ENCODE measurements at places on chromosomes 5 and 9.

DNA sequence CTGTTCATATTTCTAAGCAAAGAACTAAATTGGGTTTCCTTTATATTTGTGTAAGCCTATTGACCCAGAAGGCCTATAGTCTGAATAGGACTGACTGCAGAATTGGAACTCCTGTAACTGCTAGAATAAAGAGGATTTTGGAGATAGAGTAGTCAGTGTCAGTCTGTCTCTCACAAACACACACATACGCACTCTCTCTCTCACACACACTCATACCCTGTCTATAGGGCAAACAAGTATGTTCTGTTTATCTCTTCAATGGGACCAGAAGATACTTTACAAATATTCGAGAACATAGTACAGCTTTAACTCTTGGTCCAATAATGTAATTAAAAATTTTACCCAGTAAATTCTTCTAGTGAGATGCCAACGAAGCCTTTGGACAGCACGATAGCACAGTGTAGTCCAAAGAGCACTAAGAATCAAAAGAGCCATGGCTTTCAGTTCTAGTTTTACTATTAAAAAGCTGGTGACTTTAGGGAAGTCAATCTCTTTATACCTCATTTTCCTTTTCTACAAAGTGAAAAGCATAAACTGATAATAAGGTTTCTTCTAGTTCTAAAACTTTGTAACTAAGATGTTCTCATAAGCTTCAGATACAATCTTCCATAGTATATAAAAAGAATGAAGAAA, 19.3 kb downstream of the ABHD17B start:
- no peak for DNase-seq

DNA sequence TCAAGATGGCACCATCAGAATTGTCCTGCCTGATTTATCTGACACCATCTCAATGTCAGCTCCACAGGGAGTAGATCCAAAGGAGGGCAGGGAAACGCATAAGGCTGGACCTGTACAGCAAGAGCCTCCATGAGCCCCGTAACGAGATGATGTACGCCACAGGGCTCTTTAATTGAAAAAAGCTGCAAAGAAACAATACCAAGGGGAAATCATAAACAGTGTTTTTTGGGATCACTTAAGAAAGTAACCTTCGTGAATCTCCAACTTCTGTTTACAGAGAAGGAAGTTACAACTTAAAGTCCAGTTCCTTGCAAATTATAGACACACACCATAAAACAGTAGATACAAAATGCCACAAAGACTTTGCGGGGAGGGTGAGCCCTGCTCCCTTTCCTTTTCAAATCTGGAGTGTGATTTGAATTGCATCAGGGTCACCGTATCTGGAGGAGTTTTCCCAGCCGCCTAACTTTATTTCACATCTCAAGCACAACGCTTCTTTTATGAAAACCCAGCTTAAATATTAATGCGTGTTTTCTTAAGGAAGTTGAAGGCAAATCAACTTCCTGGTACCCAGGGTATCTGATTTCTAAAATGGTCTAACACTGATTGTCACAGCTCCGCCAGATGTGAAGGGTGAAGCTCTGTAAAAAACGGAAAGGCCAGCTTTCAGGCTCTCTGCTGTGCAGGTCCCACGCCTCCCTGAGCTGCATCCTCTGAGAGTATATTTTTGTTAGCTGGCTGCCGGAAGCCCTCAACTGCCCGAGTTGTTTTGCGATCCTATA, 88.9 kb downstream of the EBF1 start:
- DNase-seq = no peak

- no peak for DNase-seq
These were observed 130.3 kb downstream of the NSG2 start for GRCh38 chr5:174175716-174176268.

DNA sequence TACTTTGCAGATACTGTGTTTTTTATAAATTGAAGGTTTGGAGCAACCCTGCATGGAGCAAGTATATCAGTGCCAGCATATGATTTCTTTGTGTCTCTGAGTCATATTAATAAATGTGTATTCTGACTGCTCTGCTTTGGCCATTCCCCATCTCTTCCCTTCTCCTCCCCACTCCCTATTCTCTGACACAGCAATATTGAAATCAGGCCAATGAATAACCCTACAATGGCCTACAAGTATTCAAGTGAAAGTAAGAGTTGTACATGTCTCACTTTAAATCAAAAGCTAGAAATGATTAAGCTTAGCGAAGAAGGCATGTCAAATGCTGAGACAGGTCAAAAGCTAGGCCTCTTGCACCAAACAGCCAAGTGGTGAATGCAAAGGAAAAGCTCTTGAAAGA, 82.2 kb upstream of the TLX3 start:
- DNase-seq = no peak

DNA sequence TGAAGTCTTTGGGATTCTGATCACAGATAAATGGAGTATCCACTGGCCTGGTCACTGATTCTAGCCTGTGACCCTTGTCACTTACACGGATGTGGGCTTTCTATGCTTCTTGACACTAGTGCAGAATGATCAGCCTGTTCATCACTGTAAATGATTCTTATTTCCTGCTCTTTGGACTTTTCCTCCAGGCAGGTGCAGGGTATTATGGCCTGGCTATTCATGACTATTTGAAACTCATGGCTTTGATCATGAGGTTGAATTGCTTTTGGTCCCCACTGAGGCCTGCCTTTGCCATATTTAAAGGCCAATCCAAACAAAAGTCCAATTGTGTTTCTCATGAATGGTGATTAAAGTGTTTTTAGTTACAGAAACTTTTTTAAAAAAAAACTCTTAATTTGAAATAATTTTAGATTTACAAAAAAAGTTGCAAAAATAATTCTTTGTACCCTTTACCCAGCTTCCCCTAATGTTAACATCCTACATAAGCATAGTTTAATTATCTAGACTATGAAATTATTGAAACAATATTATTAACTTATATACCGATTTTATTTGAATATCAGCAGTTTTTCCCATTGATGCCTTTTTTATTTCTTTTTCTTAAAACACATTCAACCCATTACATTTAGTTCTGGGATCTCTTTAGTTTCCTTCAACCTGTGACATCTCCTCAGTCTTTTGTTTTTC, 68.1 kb downstream of the GALNT10 start:
- DNase-seq = no peak

DNA sequence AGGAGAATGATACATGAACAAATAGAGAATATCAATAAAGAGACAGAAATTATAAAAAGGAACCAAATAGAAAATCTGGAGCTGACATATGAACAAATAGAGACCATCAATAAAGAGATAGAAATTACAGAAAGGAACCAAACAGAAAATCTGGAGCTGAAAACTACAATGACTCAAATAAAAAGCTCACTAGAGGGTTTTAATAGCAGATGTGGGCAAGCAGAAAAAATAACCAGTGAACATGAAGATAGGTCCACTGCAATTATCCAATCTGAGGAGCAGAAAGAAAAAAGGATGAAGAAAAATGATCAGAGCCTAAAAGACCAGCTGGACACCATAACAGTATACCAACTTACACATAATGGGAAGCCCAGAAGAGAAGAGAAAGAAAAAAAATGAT, 353.7 kb downstream of the ARL15 start:
- DNase-seq = no peak

- no peak for DNase-seq
These were observed 8.0 kb upstream of the SEMA4D start for GRCh38 chr9:89505911-89506310.

DNA sequence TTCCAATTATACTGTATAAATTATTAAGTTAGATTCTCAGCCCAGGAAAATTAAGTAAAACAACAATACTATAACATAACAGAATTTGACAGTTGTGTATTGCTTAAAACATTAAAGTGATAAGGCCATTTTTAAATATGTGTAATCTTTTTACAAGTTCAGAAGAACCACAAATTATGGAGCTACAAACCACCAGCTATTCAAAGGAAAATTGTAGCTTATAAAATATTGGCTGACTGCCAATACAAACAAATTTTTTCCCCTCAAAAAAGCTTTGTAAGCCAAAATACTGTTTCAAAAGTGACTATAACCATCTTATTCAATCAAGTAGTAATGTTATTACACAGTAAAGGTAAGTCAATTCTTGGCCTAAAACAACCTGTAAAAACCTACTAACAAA, 21.9 kb downstream of the STRBP start:
- DNase-seq = no peak

GRCh38 chr9:135065804-135066203, 21.7 kb upstream of the OLFM1 start:
- no peak for DNase-seq

DNA sequence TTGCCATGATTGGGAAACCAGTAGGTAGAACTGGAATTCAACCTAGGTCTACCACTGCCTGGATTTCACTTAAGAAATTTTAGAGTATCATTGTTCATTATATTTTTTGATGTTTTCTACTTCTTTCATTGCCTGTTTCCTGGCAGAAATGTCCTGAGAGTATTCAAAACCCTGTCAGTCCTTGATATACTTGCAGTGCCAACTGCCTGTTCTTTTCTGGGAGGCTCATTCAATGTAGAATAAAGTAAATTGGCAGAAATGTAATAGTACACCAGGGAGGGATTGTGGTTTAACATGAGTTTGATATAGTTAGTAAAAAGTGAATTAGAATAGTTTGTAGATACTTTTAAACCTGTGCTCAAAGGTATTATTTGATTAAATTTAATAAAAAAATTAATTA, 286.3 kb downstream of the FBXL7 start:
- no peak for DNase-seq

GRCh38 chr5:66291771-66292170, 147.7 kb downstream of the SREK1 start:
- DNase-seq = no peak

DNA sequence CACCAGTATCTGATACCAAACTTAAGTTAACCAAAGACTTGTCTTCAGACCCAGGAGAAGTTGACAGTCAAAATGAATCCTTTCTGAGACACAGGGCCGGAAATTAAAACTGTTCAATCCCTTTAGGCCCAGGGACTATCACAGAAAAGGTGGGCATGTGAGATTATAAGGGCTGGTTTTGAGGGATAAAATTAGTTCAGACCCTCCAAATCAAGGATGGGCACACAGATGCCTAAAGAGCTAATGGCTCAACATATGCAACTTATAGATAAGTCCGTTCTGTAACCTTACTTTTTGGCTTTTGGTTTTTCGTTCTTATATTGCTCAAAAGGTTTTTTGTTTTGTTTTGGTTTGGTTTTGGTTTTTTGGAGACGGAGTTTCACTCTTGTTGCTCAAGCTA, 129.6 kb upstream of the ABCA1 start:
- DNase-seq = no peak

- peak; percentile 43 for DNase-seq
These were observed 724 bp downstream of the SGTB start for GRCh38 chr5:65721050-65721719.

DNA sequence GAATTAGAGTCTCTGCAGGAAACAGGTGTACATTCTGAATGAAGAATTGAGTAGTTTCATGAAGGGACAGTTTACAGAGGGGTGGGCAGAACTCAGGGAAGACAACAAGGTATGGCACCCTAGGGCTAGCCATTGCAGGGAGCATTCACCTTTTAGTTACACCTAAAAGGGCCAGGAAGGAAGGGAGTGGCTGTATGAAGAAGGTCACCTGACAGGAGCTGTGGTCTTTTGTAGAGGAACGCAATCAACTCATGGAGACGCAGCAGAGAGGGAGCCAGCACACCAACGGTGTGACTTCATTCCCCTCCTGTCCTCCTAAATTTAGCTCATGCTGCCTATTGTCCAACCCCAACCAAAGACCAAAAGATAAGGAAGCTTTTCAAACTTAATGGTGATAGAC, 12.7 kb upstream of the ZCCHC7 start:
- DNase-seq = no peak

DNA sequence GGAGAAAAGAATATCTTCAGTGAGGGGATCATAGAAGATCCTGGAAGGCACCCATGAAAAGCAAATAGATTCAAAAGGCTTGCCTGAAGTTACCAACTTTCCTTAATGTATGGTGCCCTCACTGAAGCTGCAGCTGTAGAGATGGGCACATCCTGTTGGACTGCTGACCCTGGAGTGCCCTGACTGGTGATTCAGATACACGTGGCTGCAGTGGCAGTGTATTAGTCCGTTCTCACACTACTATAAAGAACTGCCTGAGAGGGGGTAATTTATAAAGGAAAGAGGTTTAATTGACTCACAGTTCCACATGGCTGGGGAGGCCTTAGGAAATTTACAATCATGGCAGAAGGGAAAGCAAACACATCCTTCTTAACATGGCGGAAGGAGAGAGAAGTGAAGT, 80.3 kb downstream of the OSMR start:
- no peak for DNase-seq

DNA sequence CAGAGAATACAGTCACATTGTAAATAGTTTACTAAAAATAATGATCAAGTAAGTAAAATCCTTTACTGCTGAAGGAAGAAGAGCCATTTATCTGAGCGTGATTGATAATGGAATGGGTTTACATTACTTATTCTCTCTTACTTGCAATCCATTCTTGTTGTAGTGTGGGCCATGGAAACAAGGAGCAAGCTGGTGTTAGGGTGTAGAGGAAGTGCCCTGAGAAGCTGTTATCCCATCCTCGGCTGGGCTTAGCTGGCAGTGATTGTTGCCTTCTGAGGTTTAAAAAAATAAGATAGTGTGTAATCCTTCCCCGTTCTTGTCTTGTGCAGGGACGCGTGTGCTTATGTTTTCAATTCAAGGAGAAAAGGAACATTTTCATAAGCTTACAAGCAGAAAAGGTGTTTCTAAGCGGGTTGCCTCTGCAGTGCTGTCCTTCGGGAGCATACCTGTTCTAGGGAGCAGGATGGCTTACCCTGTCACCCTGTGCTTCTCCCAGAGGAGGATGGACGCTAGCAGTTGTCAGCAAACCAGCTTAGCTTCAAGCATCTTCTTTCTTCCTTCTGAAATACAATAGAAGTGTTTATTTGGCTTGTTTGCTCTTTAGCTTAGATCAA, 188.3 kb downstream of the ARHGEF28 start:
- DNase-seq = no peak

DNA sequence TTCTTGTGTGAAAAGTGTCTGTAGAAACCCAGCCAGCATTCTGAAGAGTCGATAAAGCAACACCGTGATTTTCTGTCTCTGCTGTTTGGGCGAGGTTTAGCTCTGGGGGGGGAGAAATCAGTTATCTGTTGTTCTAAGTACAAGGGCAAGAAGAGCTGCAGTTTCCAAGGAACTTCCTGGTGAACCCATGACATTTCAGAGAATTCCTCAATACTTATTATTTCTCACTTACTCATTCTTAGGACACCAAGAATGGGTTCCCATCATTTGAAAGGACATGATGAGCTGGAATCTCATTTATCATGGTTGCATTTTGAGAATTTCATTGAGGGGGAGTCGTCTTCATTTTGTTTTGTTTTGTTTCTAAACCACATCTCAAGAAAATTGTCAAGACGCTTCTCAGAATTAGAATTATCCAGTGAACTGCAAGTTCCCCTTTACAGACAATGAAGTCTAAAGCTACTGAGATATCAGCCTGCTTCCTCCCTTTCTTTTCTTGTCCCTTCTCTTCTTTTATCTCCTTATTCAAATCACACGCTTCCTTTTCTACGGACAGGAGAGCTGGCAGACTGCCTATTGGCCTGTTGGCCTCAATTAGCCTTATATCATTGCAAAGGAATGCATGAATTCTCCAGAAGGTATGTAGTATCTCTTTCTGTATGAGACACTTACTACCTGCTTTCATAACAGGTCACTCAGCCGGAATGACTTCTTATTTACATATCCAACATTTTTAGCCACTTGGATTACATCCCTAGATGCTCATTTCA, 53.7 kb downstream of the ZNF462 start:
- no peak for DNase-seq
